ENCODE measurements at places on chromosomes 11 and 22.

GRCh38 chr11:22371160-22371559 is 33.0 kb downstream of the SLC17A6 start:
- H3K4me1 ChIP-seq, result no peaks in the 10 kb centered on the region
- H3K27me3 ChIP-seq, result no peaks in the 10 kb centered on the region
- no peak overlapping the region for H3K4me3 ChIP-seq
- H3K36me3 ChIP-seq, result no peaks in the 10 kb centered on the region

DNA sequence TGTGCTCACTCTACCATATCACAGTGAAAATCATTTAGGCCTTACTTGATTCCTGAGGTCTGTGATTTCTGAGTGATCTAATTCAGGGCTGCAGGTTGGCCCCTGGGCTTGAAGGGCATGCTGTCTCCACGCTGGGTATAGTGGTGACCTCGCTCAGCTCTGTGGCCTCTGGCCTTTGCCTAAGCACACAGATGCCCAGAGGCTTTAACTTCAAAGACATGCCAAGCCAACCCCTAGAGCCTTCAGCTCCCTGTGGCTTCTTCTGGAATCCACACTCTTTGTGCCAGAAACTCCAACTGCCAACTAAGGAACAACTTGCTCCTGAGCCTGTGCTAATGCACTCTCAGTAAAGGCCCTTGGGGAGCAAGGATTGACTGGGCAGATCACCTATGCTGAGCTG is 232.6 kb upstream of the MPPED2 start:
- H3K36me3 ChIP-seq, result no peaks in the 10 kb centered on the region
- H3K4me1 ChIP-seq, result no peaks in the 10 kb centered on the region
- no peak for DNase-seq
- H3K4me3 ChIP-seq, result no peak overlapping the region
- 0 out of 2 replicates have a peak, but pooled peaks cover 8% of the 10 kb centered on the region for H3K27me3 ChIP-seq
- no peak overlapping the region for H3K27ac ChIP-seq

DNA sequence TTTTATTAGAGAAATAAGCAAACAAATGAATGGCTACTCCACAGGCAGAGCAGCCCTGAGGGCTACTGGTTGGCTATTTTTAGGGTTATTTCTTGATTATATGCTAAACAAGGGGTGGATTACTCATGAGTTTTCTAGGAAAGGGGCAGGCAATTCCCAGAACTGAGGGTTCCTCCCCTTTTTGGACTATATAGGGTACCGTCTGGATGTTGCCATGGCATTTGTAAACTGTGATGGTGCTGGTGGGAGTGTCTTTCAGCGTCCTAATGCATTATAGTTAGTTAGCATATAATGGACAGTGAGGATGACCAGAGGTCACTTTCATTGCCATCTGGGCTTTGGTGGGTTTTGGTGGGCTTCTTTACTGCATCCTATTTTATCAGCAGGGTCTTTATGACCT is 19.2 kb downstream of the SLC22A6 start:
- H3K36me3 ChIP-seq, result no peaks in the 10 kb centered on the region
- DNase-seq, result no peak
- no peaks in the 10 kb centered on the region for H3K4me1 ChIP-seq
- no peak overlapping the region for H3K27ac ChIP-seq

DNA sequence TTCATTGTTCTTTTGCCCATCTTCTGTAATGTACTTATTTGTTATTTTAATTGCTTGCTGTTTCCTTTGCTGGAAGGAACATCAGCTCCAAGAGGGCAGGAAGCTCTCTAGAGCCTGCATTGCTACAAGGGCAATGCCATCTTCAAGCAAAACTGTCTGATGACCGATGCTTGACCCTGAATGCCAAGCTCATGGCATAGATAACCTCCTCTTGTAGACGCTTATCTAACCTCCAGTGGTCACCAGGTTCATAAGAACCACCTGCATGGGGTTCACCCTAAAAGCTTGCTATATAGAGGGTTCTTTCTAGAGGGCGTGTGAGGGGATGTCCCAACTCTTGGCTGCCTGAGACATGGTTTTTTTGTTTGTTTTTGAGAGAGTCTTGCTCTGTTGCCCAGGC is 16.5 kb downstream of the FADS3 start:
- H3K4me1 ChIP-seq, result peaks cover 20% of the 10 kb centered on the region
- no peaks in the 10 kb centered on the region for H3K36me3 ChIP-seq
- no peaks in the 10 kb centered on the region for H3K27me3 ChIP-seq
- no peak for DNase-seq

GRCh38 chr11:130583801-130584211 is 135.4 kb downstream of the ADAMTS15 start:
- H3K36me3 ChIP-seq, result no peaks in the 10 kb centered on the region
- H3K4me1 ChIP-seq, result peaks cover 14% of the 10 kb centered on the region
- no peak for DNase-seq
- no peak overlapping the region for H3K4me3 ChIP-seq

GRCh38 chr22:30905696-30906341 is 62.8 kb downstream of the MORC2 start:
- peaks cover 9% of the 10 kb centered on the region for H3K4me1 ChIP-seq
- DNase-seq, result no peak
- H3K27me3 ChIP-seq, result no peaks in the 10 kb centered on the region
- H3K36me3 ChIP-seq, result no peaks in the 10 kb centered on the region
- no peak overlapping the region for H3K4me3 ChIP-seq

GRCh38 chr11:78446210-78446609 is 28.6 kb upstream of the GAB2 start:
- H3K4me3 ChIP-seq, result no peak overlapping the region
- no peak overlapping the region for H3K27ac ChIP-seq
- H3K27me3 ChIP-seq, result no peaks in the 10 kb centered on the region
- no peak for DNase-seq
- H3K36me3 ChIP-seq, result no peaks in the 10 kb centered on the region

DNA sequence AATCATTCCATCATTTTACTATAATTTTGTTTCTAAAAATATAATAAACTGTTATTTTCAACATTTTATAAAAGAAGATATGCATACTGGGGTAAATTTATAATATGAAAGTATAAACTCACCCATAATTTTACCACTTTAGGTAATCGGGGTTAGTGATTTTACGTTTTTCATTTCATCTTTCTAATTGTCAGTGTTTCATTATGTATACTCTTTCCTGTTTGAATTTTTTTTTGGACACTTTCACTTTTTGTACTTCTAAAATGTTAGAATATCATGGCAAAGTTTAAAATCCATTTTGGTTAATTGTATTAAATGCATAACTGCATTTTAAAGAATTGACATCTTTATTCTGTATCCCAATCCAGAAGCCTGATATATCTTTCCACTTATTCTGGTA is 115.8 kb downstream of the METTL15 start:
- DNase-seq, result no peak
- no peak overlapping the region for H3K4me3 ChIP-seq
- H3K36me3 ChIP-seq, result no peaks in the 10 kb centered on the region
- no peak overlapping the region for H3K27ac ChIP-seq

- H3K36me3 ChIP-seq, result no peaks in the 10 kb centered on the region
- no peaks in the 10 kb centered on the region for H3K27me3 ChIP-seq
- H3K27ac ChIP-seq, result no peak overlapping the region
- DNase-seq, result no peak
- H3K4me3 ChIP-seq, result no peak overlapping the region
- no peaks in the 10 kb centered on the region for H3K4me1 ChIP-seq
Measured at GRCh38 chr11:70089631-70090030, 11.5 kb downstream of the ANO1 start.

DNA sequence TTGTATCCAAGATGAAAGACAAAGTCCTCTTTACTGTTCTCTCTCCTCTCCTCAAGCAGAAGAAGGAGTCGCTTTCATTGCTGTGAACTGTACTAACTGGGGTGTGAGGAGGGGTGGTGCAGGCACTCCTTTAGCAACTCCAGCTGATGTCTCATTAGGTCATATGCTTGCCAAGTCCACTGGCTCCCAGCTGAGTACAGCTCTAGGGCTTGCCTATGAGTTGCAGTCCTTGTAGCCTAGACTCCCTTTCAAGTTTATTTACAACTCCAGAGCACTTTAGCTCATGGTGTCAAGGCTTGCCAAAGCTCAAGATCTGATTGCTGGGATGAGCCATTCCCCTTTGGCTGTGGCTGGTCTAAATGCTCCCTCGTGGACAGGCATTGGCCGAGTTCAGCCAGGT is 55.1 kb upstream of the PDGFD start:
- H3K4me1 ChIP-seq, result no peaks in the 10 kb centered on the region
- H3K27me3 ChIP-seq, result no peaks in the 10 kb centered on the region

DNA sequence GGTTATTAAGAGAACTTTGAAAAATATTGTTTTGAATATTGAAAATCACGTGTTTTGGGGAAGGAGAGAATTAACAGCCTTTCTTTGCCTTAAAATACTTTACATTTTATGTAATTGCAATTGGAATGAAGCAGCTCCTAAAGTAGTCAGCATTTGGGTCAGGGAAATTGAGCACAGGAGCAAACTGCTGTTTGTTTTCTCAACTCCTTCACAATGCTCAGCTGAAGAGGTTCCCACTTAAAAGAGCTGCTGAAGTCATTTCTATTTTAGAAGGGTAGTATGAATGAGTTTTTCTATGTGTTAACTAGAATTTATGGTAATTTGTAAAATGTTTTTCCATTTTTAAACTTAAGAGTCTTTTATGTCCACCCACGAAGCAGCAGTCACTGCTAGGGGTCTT is 8.1 kb upstream of the UCP2 start:
- no peak overlapping the region for H3K27ac ChIP-seq
- no peaks in the 10 kb centered on the region for H3K27me3 ChIP-seq
- no peak for DNase-seq
- H3K4me1 ChIP-seq, result no peaks in the 10 kb centered on the region

DNA sequence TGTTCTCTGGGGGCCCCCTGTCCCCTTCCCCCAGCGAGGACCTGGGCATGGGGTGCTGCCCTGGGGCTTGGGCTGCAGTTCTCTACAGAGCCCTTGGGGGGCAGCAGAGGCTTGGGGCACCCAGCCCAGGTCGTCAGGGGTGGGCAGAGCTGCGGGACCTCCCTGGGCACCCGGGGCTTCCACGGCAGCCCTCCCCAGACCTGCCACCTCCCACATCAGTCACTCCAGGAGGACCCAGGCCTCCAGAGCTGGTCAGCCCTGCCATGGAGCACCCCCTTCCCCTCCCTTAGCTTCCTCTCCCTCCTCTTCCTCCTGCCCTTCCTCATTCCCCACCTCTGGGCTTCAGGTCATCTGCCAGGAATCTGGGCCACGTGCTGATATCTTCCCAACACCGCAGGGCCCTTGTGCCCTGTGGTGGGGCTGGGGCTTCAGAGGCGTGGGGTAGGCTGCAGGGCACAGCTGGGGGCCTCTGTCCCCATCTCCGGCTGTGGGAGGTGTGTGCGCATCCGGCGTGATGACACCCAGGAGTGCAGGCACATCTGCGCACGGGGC is 5.8 kb downstream of the TSPAN4 start:
- peaks cover 39% of the 10 kb centered on the region for H3K4me1 ChIP-seq
- no peaks in the 10 kb centered on the region for H3K36me3 ChIP-seq
- no peaks in the 10 kb centered on the region for H3K27me3 ChIP-seq
- no peak overlapping the region for H3K4me3 ChIP-seq

- H3K4me1 ChIP-seq, result no peaks in the 10 kb centered on the region
- no peak for DNase-seq
- H3K4me3 ChIP-seq, result no peak overlapping the region
- no peak overlapping the region for H3K27ac ChIP-seq
- no peaks in the 10 kb centered on the region for H3K36me3 ChIP-seq
- no peaks in the 10 kb centered on the region for H3K27me3 ChIP-seq
Measured at GRCh38 chr11:69385832-69386427, 92.0 kb downstream of the MYEOV start.

DNA sequence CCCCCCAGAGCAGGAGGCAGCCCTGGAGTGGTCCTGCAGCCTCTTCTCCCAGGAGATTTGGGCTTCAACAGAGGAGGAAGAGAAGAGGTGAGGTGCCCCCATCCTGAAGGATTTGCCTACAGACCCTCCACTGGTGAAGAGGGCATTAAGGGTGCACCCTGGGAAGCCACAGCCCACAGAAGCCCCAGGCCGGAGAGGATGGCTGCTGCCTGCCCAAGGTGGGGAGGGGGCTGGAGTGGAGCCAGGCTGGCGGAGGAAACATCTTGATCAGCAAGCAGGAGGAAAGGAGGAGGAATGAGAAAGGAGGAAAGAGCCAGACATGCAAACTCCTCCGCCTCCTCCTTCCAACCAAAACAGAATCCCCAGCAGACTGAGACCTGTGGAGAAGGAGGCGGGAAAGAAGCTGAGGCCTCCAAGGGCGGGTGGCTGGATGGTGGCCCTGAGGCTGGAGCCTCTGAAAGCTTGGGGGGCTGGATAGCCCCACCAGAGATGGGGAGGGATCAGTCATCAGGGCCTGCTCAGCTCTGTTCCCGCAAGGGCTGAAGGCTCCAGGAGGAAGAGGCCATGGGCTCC is 31.3 kb downstream of the ARRB1 start:
- no peaks in the 10 kb centered on the region for H3K36me3 ChIP-seq
- H3K27me3 ChIP-seq, result no peaks in the 10 kb centered on the region
- H3K27ac ChIP-seq, result no peak overlapping the region
- no peak overlapping the region for H3K4me3 ChIP-seq

GRCh38 chr11:116697011-116697410 is 75.8 kb downstream of the BUD13 start:
- peaks cover 12% of the 10 kb centered on the region for H3K4me1 ChIP-seq
- 0 out of 2 replicates have a peak, but pooled peaks cover 4% of the 10 kb centered on the region for H3K27me3 ChIP-seq
- H3K36me3 ChIP-seq, result no peaks in the 10 kb centered on the region
- DNase-seq, result no peak
- H3K4me3 ChIP-seq, result no peak overlapping the region

- H3K4me1 ChIP-seq, result no peaks in the 10 kb centered on the region
- no peak for DNase-seq
Measured at GRCh38 chr11:43537833-43538615, 142.5 kb upstream of the HSD17B12 start.

GRCh38 chr11:8058216-8058615 is 22.8 kb upstream of the TUB start:
- no peak overlapping the region for H3K4me3 ChIP-seq
- H3K27me3 ChIP-seq, result no peaks in the 10 kb centered on the region
- H3K36me3 ChIP-seq, result no peaks in the 10 kb centered on the region
- no peak for DNase-seq
- H3K27ac ChIP-seq, result no peak overlapping the region

DNA sequence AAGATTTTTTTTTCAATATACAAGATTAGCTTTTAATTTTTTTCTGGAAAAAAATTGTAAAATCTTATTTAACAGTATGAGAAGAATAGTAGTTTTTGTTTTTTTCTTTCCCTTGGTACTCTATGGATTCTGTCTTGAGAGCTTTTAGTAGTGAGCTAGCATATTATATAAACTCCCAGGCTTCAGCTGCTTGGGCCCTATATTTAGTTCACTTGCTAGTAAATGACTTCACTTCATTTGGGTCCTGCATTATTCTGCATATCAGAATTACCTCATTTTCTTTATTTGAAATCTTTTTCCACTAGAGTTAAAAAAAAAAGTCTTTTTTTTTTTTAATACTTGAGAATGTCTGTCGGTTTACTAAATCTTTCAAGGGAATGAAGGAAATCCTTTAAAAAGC is 33.1 kb downstream of the HIPK3 start:
- no peaks in the 10 kb centered on the region for H3K36me3 ChIP-seq
- H3K27me3 ChIP-seq, result no peaks in the 10 kb centered on the region
- no peak overlapping the region for H3K27ac ChIP-seq
- no peak overlapping the region for H3K4me3 ChIP-seq
- H3K4me1 ChIP-seq, result no peaks in the 10 kb centered on the region
- no peak for DNase-seq
